BJ (cell line): ENCODE measurements at places on chromosomes 12 and 14.

- DNase-seq = no peak
These were observed 51.2 kb downstream of the ATF7IP start for GRCh38 chr12:14416658-14417057.

DNA sequence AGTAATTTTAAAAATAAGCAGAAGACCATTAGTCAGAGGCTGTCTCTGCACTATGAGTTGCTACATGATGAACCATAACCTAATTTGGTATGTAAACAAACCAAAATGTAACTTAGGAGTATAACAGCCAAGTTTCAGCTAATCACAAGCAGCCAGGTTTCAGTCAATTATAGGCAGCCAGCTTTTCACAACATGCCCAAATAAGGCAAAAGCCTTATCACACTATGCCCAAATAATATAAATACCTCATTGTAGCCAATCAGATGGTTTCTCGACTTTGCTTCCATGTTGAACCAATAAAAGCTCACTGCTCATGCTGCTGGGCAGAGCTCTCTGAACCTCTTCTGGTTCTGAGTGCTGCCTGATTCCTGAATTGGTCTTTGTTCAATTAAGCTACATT is 38.6 kb downstream of the GARIN6 start:
- no peak for DNase-seq

GRCh38 chr12:52243259-52243855 is 10.3 kb downstream of the KRT7 start:
- no peak for DNase-seq

DNA sequence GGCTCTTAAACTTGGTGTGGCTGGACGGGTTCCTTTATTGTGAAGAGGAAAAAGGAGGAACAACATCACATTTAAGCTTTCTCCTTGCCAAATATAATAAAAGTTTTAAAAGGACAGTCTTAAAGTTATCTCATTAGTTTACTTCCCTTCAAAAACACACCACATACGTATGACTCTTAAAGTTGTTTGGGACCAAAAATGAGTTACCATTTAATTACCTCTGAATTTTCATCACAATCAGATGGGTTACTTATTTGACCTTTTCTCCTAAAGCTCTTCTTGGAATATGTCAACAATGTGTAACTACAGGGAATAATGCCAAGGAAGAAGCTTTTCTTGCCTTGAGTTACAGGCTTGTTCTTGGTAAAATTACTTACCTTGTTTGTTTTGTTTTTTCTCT is 16.4 kb downstream of the RAB21 start:
- no peak for DNase-seq

- no peak for DNase-seq
These were observed 1009.4 kb downstream of the BCL11B start for GRCh38 chr14:98262566-98262965.

DNA sequence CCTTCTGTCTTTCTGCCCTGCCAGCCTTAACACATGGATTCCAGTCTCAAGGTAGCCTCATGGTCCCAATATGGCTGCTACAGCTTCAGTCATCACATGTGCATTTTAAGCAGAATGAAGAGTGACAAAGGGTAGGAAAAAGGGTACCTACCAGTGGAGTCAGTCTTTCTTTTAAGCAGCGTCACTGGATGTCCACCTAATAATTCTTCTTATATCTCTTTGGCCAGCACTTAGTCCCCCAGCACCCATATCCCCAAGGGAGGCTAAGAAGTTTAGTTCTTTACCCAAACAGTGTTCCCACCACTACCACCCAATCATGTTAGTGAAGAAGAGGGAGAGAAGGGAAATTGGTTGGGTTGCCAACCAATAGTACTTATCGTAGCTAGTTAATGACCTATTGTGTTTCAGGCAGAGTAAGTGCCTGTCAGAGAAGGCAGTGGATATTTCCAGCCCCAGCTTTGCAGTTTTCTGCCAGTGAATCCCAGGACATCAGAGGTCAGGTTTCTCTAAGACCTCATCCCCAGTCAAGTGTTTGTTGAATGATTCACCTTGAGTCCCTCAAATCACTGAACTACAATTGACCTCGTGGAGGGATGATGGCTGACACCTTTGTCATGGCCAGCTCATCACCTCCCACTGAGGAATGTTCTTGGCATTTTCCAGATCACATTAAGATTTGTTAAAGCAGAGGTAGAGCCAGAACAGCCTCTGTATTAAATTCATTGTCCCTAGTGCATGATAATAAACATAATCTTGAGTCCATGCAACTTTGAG is 250.9 kb upstream of the CRY1 start:
- DNase-seq = no peak

- DNase-seq = no peak
These were observed 117.3 kb downstream of the ERC1 start for GRCh38 chr12:1108276-1108675.

- no peak for DNase-seq
These were observed 62.5 kb upstream of the TSPAN8 start for GRCh38 chr12:71220260-71220659.

DNA sequence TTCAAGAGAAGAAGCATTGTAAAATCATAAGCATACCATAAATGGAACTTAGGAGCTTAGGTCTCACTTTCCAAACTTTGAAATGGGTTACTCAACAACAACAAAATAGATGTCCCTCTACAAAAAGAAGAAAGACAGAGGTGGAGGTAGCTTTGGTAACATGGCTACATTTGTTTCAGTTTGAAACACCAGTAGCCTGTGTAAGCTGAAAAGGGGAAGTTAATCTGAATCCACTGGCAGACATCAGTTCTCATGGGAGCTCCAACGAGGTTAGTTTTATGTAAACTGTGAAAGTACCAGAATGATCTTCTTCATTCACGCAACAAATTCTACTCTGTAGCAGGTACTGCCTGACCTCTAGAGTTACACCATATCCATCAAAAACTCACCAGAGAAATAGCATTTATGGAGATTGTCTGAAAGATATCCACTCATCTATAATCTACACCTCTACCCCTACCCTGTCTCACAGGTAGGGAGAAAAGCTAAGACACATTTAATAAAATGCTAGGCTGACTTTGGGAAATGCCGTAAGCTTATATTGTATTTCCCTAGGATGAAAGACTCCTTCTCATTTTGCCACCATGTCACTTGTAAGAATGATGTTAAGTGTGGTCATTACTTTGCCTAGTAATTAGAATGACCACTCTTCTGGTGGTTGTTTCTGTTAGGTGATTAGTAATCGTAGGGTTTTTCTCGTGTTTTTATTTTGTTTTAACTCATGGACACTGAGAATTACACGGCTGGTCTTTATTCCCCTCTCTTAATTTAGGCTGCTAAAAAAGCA is 224.1 kb downstream of the ASCL1 start:
- DNase-seq = no peak

DNA sequence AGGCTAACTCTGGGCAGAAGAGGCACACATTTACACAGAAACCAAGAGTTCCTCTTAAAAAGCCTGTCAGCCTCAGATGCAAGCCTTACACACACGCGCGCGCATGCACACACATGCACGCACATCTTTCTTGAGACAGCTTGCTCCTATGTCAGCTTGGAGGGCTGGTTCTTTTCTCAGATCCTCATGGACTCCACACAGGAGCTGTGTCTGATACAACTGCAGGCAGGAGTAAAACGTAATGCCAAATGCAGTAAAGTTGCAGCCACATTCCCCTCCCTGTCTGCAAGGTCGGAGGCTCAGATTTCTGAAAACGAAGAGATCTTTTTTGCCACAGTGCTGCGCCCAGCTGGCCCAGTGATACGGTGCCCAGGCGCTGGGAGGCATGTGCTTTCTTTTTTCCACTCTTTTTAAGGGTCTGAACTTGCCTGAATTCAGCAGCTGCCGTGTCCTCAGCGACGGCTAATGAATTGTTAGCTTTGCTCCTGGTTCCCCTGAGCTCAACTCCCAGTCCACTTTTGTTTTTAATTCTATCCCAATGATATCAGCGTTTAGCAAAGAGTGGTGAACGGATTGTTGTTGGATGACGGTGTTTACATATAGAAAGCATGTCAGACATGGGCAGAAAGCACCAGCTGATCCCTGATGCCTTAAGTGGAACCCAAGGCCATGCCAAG is 72.9 kb upstream of the FOXN3 start:
- no peak for DNase-seq

DNA sequence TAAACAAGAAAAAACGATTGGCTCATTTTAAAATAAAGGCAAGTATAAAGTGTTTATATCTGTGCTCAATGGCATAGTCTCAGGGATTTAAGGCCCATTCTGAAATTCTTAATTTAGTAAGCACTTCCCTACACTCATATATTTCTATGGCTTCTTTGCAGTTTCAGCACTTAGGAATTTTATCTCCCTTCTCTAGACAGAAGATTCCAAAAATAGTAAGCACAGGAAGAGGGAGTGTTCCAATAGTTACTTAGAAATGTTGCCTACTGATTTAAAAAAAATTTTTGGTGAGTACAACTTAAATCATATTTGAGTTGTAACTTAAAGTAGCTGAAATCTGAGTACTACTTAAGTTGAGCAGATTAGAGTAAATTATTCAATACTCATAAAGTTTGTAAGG is 19.8 kb downstream of the INSM2 start:
- peak; percentile 26 for DNase-seq

DNA sequence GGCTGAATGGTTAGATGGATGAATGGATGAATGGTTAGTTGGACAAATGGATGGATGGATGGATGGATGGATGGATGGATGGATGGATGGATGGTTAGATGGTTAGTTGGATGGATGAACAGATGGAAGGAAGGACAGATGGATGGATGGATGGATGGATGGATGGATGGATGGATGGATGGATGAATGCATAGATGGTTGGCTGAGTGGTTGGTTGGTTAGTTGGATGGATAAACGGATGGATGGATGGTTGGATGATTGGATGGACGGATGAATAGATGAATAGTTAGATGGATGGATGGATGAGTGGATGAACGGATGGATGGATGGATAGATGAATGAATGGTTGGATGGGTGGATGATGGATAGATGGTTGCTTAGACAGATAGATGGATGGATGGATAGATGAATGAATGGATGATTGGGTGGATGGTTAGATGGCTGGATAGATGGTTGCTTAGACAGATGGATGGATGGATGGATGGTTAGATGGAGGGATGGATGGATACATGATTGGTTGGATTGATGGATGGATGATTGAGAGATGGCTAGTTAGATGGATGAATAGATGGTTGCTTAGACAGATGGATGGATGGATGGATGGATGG is 48.8 kb upstream of the HSPB8 start:
- DNase-seq = no peak

DNA sequence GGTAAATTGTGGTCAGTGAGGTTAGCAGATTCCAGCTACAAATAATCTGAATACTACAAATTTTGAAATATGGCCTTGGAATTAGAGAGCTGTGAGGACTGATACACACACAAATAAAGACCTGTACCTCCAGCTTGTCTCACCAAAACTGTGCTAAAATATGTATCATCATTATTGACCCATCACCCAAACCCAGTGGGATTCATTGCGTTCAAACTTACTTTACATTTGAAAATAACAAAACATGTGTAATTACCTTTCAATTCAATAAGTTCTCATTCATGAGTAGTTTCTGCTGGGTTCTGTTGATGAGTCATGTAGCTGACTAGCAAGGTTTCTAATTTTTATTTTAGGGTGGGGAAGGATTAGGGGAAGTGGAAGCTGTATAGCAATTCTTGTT is 170.9 kb downstream of the MSRB3 start:
- no peak for DNase-seq

DNA sequence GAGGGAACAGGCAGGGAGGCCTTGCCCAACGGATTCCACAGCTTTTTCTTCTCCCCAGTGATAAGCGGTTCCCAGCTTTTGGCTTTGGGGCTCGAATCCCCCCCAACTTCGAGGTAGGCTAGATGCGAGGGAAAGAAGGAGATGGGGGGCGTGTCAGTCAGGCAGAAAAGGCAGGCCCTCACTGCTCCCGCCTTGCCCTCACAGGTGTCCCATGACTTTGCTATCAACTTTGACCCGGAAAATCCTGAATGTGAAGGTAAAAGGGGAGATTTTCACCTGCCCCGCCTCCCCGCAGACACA is 4.9 kb downstream of the CPNE6 start:
- DNase-seq = no peak

- DNase-seq = peak; percentile 41
These were observed 377.3 kb downstream of the EMP1 start for GRCh38 chr12:13573698-13574321.
